Mucosa of gallbladder (tissue), 1 donor: ENCODE measurements at places on chromosomes 7 and 10.

DNA sequence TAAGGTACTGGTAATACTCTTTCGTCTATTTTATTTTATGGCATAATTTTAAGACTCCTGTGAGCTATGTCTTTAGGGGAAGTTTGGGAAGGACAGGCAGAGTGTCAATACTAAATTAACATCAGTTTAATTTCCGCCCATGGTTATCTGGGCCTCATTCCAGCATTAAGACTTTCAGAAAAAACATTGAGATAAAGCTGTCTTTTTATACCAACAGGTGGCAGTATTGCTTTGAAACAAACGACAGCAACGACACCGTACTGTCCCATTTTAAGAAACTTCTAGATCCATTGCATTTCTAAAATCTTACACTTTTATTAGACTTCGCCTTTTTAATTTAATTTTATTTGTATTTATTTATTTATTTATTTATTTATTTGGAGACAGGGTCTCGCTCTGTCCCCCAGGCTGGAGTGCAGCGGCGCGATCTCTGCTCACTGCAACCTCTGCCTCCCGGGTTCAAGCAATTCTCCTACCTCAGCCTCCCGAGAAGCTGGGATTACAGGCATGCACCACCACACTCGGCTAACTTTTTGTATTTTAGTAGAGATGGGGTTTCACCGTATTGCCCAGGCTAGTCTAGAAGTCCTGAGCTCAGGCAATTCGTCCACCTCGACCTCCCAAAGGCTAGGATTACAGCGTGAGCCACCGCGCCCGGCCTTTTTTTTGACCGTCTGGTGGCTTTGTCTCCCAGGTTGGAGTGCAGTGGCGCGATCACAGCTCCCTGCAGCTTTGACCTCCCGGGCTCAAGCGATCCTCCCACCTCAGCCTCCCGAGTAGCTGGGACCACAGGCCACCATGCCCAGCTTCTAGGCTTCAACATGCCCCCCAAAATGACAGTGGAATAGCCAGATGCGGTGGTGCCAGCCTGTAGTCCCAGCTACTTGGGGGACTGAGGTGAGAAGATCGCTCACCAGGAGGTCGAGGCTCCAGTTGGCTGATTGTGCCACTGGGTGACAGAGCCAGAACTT, 78.7 kb upstream of the C1GALT1 start:
- DNase-seq, result no peak

GRCh38 chr10:34596351-34596750, 218.7 kb downstream of the PARD3 start:
- no peak for DNase-seq

GRCh38 chr7:82615527-82615926, 171.9 kb upstream of the CACNA2D1 start:
- no peak for DNase-seq

DNA sequence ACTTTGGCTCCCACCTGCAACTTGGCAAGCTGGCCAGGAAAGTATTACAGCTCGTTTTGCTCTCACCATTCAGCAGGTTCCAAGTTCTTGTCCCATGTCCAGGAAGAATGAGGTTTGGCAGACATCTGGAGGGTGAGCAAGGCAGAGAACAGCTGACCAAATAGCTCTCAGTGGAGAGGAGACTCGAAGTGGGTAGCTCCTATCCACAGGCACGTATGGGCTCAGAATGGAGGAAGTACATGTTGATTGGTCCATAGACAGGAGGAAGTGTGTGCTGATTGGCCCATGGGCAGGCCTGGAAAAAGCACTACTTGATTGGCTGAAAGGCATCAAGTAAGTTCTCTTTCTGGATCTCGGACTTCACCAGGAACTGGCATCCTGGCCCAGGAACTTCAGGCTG, 3.0 kb upstream of the NCAPG2 start:
- DNase-seq, result no peak

GRCh38 chr7:48933549-48934085, 9.3 kb downstream of the CDC14C start:
- DNase-seq, result no peak

- no peak for DNase-seq
Observed at GRCh38 chr7:142554560-142555532, 194.4 kb upstream of the PRSS1 start.

DNA sequence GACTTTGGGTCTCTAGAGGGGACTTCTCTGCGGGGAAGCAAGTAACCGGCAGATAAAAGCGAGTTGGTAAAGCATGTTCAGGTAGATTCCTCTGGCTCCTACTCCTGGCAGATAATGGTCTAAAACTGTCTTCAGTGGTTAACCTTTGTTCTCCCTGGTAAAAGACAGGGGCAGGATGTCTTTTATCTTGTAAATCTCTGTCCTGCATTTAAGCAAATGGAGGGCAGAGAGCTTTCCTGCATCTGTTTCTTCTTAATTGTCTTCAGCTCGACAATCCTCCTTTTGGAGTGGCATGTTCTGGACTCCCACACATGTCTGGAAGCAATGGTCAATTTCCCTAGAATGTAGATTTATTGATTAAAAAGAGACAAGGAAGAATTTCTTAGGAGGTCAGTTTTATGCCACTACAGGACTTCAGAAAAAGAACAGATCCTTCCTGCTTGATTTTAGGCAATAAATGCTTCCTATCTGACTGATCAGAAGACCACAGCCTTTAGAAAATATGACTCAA, 16.6 kb downstream of the C7orf33 start:
- DNase-seq, result no peak
